Central memory CD8-positive, alpha-beta T cell (primary cell): ENCODE measurements at places on chromosomes 11 and 22.

GRCh38 chr11:70290361-70291065 is 20.0 kb downstream of the PPFIA1 start:
- DNase-seq, result no peak

- no peak for DNase-seq
Measured at GRCh38 chr22:39314251-39314971, 5.0 kb downstream of the RPL3 start.

DNA sequence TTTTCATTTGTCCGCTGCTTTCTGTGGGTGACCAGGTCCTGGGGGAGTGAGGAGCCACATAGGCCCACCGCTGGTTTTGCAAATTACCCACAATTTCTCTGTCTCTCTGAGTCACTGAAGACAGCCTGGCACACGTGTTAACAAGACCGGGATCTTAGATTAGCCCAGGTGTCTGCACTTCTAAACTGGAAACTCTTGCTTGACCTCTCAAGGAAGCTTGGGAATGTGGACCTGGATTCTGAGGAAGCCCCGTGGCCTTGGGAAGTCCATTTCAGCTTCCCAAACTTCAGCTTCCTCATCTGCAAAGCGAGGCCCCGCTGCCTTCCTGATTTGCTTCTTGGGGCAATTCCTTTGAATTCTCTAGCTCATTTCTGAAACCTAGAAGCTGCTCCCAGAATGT is 119.9 kb downstream of the KIAA1671 start:
- DNase-seq, result no peak

DNA sequence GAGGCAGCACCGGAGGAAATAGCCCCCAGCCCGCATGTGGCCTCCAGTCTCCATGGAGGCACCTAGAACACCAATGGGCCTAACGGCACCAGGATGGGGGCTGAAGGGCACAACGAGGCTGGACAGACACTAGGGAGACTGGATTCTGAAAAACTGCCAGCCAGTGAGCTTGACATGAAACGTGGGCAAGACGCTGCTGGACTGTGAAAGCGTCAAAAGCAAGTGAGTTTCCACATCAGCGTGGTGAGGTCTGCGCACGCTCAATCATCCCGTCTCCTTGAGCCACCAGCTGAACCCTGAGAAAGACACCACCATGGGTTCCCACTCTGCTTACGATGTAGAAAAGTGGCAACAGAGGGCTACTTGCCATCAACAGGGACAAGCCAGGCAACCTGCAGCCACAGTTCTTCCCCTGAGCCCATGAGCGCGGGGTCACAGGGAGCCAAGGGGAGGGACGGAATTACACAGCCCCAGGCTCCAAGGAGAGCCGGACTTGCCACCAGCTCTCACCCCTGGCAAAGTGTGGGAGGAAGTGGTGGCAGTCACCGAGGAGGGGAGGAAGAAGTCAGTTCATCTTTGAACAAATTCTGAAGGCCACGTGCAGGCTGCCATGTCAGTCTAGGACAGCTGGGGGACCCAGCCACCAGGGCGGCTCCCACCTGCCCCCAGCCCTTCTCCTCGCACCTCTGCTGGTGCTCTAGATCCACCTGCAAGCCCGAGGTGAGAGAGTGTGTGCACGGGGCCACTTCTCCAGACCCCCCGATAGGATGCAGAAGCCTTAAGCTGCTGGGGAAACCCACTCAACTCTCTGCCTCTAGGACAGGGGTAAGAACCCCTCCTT is 131.1 kb downstream of the MPPED1 start:
- no peak for DNase-seq

GRCh38 chr11:11251394-11251970 is 101.6 kb downstream of the CSNK2A3 start:
- DNase-seq, result no peak

DNA sequence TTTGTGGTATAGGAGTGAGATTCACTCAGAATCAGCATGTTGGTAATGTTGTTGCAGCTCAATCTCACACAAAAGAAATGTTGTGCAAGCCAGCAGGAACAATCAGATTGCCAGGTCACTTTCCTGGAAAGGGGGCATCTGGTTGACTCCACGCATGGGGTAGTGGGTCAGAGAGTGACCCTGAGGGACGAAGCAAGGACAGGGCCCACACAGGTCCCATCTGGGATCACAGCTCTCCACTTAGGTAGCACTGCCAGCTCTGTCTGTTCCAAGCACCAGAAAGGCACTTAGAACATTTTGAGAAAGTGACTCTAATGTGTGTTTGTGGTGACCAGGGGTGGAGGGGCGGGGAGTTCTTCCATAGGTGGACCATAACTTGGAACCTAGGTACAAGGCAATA is 109.5 kb downstream of the RASSF10 start:
- no peak for DNase-seq

DNA sequence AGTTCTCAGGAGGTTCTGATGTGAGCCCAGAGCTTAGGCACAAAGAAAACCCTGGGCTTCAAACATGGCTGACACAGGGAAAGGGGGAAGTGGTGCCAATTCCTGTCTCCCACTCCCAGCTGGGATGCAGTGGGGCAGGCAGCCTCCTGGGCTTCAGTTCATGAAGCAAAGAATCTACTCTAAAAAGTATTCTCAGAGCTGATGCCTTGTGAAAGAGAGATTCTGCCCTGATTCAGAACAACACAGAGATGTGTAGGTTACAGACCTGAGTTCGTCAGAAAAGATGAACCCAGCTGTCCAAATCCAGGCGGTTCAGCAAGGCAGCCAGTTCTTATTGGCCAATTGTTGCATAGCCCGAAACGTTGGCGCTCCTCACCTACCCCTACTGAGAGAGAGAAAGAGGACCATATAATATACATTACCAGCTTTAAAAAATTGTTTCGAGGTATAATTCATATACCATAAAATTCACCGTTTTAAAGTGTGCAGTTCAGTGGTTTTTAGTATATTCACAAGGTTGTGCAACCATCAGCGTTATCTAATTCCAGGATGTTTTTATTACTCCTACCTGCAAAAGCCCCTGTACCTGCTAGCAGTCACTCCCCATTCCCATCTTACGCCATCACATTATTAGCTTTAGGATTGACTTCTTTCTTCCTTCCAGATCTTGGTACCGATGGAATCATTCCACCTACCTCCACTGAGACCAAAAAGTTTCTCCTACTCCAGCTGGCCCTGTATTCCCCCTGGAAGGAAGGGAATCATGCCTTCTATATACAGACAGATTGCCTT is 7.2 kb upstream of the TLCD5 start:
- DNase-seq, result no peak
